ENCODE measurements at places on chromosomes 5 and 9. TPM values are rescaled to one million over a fixed set of nuclear protein-coding genes. Genes with fewer than 3 reads are reported as not detected.

PDCD1LG2 gene
- total RNA-seq = not detected

SGCD gene
- total RNA-seq = 1.3 TPM

DNA sequence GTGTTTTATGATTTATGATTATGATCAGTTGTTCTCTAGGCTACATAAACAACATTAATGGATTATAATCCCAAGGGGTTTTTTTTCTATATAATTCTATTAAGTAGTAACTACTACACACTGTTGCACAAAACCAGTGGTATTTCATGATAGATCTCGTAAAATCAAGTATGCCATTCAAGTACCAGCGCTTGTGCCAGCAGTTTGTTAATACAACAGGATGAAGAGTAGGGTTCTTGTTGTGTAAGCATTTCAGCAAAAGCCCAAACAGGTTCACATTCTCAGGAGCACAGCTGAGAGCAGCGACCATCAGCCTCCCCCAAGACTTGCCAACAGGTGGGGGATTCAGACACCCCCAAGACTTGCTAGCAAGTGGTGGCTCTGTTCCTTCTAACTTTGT lies 88.8 kb downstream of the CTNND2 start:
- DNase-seq = no peak
- H3K4me1 ChIP-seq = no peaks in the 10 kb centered on the region
- no peaks in the 10 kb centered on the region for H3K27me3 ChIP-seq
- no peak overlapping the region for H3K27ac ChIP-seq

DNA sequence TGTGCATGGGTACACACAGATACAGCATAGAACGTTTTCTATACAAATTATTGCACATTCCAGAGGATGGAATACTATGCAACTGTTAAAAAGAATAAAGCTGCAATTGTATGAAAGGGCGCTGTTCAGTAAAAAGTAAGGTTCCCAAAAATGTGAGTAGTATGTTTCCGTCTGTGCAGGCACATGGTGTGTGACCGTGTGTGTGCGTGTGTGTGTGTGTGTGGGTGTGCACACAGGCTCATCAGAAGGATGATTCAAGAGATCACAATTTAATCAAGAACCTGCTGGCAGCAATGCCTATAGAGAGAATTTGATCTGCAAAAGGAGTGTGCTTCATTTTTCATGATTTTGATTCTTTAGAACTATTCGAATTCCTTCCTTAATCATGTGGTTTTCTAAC lies 76.3 kb downstream of the SEMA4D start:
- H3K27ac ChIP-seq = no peak overlapping the region
- no peaks in the 10 kb centered on the region for H3K4me1 ChIP-seq
- no peaks in the 10 kb centered on the region for H3K27me3 ChIP-seq

DNA sequence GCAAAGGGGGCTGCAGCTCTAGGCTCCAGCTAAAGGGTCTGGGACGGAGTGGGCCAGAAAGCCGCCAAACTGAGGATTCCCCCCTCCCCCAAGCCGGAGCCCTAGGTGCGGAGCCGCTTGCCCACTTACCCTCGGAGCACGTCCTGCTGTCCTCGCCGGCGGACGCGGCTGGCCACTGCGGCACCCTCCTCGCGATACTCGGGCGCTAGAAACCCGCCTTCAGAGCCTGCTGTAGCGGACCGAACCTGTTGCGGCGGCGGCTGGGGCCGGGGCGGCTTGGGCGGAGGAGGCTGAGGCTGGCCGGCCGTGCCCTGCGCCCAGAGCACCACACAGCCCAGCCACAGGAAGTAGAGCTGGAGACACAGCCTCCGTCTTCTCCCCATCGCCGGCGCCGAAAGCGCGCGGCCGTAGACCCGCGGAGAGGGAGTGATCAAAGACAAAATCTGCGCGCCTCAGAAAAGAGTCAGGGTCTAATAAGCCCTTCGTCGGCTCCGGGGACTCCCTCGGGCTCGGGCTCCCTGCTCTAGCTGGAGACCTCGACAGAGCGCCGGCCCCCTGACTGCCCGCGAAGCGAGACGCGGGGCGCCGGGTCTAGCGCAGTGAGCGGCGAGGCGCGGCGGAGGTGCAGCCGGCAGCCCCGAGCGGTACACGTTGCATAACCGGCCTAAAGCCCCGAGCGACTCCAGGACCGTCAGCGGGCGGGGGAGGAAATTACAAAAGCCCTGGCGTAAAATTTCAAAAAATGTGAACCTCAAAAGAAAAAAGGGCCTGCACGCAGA lies 635 bp downstream of the FBN2 start:
- H3K27ac ChIP-seq = peak overlapping the region; percentile 97
- no peaks in the 10 kb centered on the region for H3K27me3 ChIP-seq
- H3K4me1 ChIP-seq = peaks cover 18% of the 10 kb centered on the region
- DNase-seq = no peak
- peaks cover 40% of the 10 kb centered on the region for H3K36me3 ChIP-seq
- H3K4me3 ChIP-seq = peak overlapping the region; percentile 95

GRCh38 chr5:170388818-170389549 lies at the start of gene KCNMB1:
Gene KCNMB1, minus strand, starts transcription at chr5:170389367. Its CDS starts 3,920 bp downstream, at chr5:170385447.
- H3K4me3 ChIP-seq = no peak within 1 kb of the TSS
- no peaks in the 10 kb centered on the region for H3K36me3 ChIP-seq
- H3K4me1 ChIP-seq = peaks cover 32% of the 10 kb centered on the region
- H3K27ac ChIP-seq = peak within 1 kb of the TSS; percentile 93

DNA sequence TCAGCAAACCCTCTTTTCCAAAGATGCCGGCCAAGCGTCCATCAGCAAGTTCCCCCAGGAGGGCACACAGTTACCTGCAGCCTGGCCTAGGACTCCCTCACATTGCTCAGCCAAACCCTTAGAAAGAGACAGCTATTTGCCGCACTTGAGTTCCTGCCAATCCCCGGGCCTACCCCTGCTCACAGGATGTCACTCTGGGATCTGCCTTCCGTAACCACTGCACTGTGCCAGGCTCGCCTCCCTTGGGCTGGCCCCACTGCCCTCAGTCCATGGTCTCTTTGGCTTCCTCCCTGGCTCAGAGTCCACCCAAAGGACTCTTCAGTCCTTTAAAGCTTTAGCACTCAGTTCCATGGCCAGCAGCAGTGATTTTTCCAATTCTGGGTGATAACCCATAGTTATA lies 128.3 kb downstream of the NSG2 start:
- no peaks in the 10 kb centered on the region for H3K4me1 ChIP-seq
- no peak overlapping the region for H3K27ac ChIP-seq
- H3K4me3 ChIP-seq = no peak overlapping the region
- no peaks in the 10 kb centered on the region for H3K36me3 ChIP-seq
- no peaks in the 10 kb centered on the region for H3K27me3 ChIP-seq

- peak overlapping the region; percentile 53 for H3K27ac ChIP-seq
- H3K27me3 ChIP-seq = no peaks in the 10 kb centered on the region
Observed at GRCh38 chr9:106864373-106865143, 1.6 kb downstream of the ZNF462 start.

DNA sequence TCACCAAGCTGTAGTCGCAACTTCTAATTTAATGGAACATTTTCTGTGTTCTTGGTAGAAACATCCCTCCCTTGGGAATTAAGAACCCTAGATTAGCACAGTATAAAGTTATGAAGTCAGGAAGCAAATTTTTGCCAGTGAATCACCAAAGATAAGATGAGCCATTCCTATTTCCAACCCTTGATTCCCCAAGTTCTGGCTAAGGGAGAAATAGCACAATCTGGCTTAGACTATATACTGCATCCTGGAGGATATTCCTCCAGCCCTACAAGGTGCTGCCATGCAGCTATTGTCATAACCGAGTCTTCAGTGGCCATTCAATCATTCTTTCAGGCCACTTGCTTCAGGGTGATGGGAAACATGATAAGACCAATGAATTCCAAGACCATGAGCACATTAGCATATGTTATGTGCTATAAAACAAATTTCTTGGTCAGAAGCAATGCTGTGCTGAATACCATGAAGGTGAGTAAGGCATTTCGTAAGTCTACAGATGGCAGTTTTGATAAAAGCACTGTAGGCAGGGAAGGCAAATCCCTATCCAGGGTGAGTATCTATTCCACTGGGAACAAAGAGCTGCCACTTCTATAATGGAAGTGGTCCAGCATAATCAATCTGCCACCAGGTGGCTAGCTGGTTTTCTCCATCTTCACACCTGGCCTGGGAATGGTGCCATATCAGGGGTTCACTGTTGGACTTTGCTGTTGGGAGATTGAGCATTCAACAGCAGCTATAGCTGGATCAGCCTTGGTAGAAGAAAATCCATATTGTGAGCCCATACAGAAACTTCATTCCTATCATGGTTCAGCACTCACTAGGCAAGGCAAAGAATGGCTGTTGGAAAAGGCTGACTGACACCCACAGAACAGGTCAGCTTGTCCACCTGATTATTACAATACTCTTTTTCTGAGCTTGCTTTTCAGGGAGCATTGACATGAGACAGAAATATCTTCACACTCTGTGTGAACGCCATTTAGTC lies 19.6 kb upstream of the ARL15 start:
- DNase-seq = no peak
- H3K4me3 ChIP-seq = no peak overlapping the region
- H3K27me3 ChIP-seq = no peaks in the 10 kb centered on the region
- H3K4me1 ChIP-seq = peaks cover 5% of the 10 kb centered on the region
- H3K27ac ChIP-seq = no peak overlapping the region
- H3K36me3 ChIP-seq = no peaks in the 10 kb centered on the region

GRCh38 chr5:80474929-80475328 lies 13.0 kb upstream of the FAM151B start:
- H3K4me1 ChIP-seq = no peaks in the 10 kb centered on the region
- H3K36me3 ChIP-seq = peaks cover 56% of the 10 kb centered on the region
- no peak overlapping the region for H3K27ac ChIP-seq
- H3K27me3 ChIP-seq = no peaks in the 10 kb centered on the region
- no peak overlapping the region for H3K4me3 ChIP-seq
- DNase-seq = no peak

DNA sequence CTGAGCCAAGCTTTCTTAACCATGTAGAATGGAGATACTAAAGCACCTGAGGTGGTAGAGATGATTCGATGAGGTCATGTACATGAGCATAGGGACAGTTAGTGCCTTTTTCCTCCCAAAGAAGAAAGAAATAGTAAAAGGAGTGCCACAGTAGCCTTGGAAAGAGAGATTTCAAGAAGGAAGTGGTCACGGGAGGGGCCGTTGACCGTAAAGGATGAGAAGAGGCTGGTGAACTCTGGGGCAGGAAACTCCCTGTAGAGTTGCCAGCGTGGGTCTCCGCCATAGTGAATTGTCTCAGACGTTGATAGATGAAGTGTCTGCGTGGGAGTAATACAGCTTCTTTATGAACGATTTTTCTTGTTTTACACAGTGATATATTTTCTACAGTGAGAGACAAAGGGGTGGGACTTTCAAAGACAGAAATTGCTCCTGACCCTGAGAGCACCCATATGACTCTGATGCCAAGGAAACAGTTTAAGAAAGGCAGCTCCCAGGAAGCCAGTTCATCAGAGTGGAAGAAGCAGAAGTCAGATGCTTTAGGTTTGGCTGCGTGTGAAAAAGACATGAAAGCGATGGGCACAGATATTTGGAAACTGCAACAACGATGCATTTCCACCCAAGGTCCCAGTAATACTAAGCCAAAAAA lies 41.3 kb downstream of the UGCG start:
- DNase-seq = peak; percentile 79
- no peak overlapping the region for H3K4me3 ChIP-seq
- no peak overlapping the region for H3K27ac ChIP-seq
- no peaks in the 10 kb centered on the region for H3K27me3 ChIP-seq

DNA sequence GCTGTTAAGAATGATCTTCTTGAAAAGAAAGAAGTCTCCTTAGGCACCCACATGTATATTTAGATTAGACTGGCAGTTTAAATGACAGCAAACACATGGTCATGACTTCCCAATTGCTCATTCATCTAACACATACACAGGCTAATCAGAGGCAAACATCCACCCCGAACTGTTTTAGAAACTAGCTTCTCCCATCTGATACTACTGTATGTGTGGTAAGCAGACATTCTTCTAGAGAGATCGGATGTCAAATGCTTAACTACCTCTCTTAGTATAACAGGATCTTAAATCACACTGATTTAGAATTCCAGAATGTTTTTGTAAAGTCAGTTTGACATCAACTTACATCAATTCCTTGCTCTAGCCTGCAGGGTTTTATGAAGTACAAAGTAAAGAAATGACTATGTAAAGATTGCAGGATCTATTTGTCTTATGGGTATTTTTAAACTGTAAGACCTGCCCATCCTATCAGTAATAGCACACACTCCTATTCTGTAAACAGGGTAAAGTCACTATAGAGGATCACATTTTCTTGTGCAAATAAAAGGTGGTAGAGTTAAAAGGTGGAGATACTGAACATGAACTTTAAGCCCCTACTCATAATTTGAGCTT lies 239.7 kb downstream of the MLLT3 start:
- peak; percentile 24 for DNase-seq
- H3K27me3 ChIP-seq = no peaks in the 10 kb centered on the region
- H3K36me3 ChIP-seq = no peaks in the 10 kb centered on the region
- H3K27ac ChIP-seq = peak overlapping the region; percentile 36
- no peak overlapping the region for H3K4me3 ChIP-seq

- H3K4me1 ChIP-seq = peaks cover 4% of the 10 kb centered on the region
- DNase-seq = no peak
- no peaks in the 10 kb centered on the region for H3K36me3 ChIP-seq
- H3K27ac ChIP-seq = no peak overlapping the region
- H3K27me3 ChIP-seq = no peaks in the 10 kb centered on the region
Observed at GRCh38 chr9:118985851-118986250, 383.4 kb downstream of the BRINP1 start.

DNA sequence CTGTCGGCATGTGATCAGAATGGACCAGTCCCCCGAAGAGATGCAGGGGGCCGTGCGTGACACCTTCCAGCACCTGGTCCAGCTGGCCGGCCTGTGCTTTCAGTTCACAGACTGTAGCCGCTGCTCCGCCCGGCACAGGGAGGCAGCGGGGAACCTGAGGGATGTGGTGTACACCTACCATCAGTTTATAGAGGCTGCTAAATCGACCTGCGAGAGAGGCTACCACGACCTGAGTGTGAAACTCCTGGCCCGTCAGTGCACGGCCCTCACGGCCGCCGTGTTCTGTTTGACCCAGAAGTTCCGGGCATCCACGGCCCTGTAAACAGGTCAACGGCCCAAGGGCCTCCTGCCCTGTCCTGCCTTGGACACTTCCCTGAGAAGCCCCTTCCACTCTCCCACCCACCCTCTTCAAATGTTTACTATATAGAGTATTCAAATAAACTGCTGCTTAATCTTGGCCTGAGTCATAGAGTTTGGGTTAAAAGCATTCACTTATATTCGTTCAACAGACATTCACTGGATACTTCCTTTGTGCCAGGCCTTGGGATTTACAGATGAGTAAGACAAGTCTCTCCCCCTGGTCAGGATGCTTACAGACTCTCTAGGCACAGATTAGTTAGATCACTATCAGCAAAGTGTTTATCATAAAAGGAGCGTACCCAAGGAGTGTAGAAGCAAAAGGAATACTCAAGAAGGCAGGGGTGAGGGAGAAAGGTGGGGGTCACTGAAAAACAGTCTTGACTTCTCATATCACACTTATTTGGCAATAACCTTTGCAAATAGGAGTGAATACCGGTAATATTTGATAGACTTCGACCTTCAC lies 6.9 kb upstream of the TRMT10B start:
- no peak overlapping the region for H3K4me3 ChIP-seq
- peaks cover under 1% of the 10 kb centered on the region for H3K4me1 ChIP-seq
- no peak overlapping the region for H3K27ac ChIP-seq
- no peaks in the 10 kb centered on the region for H3K36me3 ChIP-seq

DNA sequence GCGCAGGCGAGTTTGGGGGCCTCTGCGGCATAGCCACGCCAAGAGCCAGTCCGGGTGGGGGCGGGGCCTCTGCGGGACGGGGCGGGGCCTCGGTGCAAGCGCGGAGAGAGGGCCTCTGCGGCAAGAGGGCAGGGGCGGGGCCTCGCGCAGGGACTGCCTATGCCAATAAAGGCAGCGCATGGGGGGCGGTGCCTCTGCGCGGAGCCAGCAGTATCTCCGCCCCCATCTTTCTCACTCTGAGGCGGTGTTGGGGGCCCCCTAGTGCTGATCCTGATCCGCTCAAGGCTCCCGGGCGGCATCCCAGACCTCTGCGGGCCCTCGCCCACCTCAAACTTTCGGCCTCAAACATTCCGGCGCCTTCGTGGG lies 9.2 kb upstream of the GPRIN1 start:
- H3K4me3 ChIP-seq = no peak overlapping the region
- peaks cover 14% of the 10 kb centered on the region for H3K4me1 ChIP-seq
- peaks cover 20% of the 10 kb centered on the region for H3K27me3 ChIP-seq
- H3K27ac ChIP-seq = no peak overlapping the region
- DNase-seq = peak; percentile 90
